ENCODE measurements at places on chromosomes 5 and 9. TPM values are rescaled to one million over a fixed set of nuclear protein-coding genes. Genes with fewer than 3 reads are reported as not detected.

DNA sequence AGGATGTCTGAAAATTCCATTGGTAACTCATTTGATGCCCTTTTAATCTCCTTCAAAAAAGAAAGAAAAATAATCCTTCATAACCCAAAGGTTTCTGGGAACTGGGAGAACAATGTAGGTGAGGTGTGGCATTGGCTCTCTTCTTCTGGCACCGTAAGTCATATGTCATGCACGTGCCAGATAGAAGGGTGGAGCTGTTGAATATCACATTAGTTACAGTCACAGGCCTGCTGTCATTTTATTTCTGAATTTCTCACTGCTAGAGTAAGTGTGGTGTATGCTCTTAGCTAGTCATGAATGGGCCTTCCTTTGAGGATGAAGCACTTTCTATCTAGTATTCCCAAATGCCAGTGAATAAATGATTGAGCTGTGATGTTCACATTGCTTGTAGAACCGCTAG lies 201.8 kb upstream of the SGCD start:
- DNase-seq: no peak

The SPATA9 gene
- 0.36 TPM for total RNA-seq

DNA sequence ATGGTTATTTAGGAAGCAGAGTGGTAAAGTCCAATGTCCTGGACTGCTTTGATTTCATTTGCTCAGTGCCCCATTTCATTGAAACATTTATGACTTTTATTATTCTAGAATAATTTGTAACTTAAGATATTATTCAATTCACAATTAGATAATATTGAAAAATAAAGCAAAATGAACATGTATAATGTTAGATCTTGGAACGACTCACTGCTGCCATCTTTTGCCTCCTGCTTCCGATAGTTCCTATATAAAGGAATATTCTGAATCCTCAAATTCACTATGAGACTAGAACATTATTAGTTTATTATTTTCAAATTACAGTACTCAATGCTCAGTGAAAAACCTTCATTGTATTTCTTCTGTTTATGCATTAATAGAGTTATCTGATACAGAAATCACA lies 2.3 kb upstream of the CTNND2 start:
- DNase-seq: no peak

GRCh38 chr5:140302786-140303639 lies at the start of gene PFDN1:
TSS of gene PFDN1 (minus strand) at chr5:140303101. CDS start at chr5:140303073, 28 bp downstream.
- DNase-seq: peak; percentile 75

The GFPT2 gene
- 2.4 TPM for total RNA-seq

- DNase-seq: no peak
These were observed 91.4 kb upstream of the RANBP6 start for GRCh38 chr9:6106711-6107339.

DNA sequence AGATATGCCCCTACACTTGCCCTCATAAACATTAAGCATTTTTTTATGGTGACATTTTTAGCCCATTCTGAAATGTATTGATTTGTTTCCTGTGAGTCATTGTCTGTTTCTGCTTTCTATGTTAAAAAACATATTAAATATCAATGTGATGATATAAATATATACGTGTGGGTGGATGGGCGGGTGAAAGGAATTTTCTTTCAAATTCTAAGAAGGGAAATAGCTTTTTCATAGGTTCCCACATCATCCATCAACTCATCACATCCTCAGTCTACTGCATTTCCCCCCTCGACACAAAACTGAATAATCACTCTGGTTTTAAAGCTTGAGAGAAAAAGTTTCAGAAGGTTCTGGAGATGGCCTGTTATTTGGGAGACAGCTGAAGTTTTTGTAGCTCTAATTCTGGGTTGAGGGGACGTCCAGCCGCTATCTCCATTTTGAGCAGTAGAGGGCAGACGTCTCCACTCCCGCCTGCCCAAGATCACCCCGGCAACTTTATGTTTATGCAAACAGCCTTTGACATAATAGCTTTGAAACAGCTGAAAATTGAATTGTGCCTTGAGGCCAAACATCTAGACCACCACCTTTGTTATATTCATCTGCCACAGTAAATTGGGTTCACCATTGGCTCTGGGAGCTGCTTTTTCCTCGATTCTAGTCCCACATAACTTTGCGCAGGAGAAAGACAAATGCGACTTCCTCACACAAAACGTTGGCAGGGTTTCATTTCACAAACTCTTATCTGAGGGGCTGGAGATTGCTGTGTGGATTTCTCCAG lies 216.2 kb upstream of the CLINT1 start:
- no peak for DNase-seq

DNA sequence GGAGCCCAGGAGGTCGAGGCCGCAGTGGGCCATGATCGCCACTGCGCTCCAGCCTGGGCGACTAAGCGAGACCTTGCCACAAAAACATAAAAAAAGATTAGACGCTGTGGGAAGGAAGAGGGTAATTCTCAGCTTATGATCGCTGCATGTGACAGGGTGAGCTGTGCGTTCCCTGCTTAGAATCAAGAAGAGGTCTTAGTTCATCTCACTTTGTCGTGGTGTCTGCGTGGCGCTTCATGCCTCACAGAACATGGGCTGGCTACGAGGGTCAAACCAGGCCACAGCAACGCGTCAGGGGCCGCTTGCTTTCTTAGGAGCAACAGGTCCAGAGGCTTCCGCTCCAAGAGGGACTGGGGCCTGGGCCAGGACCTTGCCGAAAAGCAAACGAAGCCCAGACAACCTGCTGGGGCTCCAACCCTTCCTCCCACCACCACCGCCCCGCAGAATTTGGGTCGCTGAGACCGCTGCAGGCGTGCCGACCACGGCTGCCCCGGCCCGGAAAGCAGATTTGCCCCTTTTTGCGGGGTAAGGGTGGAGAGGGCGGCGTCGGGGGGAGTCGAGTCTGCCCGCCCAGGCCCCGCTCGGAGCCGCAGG lies 10.0 kb upstream of the GRIN1 start:
- DNase-seq: no peak

The ADGRD2 gene
- not detected for total RNA-seq

DNA sequence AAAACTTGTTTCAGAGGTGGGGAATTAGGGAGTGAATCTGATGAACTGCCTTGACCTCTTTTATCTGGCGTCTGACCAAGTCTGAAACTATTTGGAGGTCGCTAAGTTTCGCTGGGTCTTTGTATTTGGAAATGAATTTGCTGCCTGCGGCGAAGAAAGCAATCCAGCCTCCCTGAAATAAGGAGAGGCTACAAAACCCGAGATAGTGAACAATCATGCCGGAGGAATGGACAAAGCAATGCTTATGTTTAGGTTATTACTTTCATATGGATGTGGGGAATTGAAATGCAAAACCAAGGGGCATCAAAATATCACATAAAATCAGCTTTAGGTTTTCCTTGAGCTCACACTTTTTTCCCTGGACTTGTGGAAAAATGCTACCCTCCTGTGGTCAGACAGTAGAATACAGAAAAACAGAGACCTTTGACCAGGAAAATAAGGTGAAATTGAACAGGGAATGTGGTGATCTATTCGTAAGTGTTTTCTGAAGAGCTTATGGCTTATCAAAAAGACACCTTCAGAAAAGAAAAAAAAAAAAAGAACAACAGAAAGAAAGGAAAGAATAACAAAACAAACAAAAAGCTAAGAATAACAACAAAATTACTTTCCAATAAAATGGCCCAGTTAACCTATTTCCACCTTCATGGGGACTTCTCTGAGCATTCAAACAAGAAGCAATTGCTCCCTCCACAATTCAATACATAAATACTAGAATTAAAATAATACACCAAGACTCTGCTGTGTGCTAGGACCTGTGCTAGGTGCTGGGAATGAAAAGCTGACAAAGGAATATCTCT lies 68.6 kb upstream of the DPYSL3 start:
- DNase-seq: no peak

GRCh38 chr5:56206126-56206910 lies 26.8 kb downstream of the ANKRD55 start:
- DNase-seq: no peak

GRCh38 chr9:93126825-93127368 lies 7.2 kb downstream of the NINJ1 start:
- no peak for DNase-seq

The LCN2 gene
- 106 TPM for total RNA-seq

GRCh38 chr9:136087741-136088480 lies 7.2 kb downstream of the NACC2 start:
- no peak for DNase-seq

The ELAVL2 gene
- 1.2 TPM for total RNA-seq

- no peak for DNase-seq
These were observed 3.8 kb downstream of the IFNA1 start for GRCh38 chr9:21443849-21444625.

The LEAP2 gene
- total RNA-seq: 0.35 TPM

DNA sequence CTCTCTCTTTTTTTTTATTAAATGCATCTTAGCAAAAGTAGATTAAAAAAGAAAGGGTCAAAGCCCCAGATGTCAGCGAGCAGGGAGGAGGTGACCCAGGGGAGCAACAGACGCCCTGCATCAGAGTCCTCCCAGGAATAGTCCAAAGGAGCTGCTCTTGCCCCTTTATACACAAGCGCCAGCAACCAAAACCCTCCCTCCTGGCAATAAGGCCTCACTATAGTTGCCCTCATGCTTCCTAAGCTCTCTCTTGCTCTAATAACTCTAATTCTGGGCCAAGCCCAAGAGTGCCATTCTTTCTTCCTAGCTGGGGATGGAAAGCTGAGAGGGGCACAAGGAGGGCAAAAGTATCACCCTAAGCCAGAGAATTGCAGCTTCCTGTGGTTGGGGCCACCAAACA lies 26.3 kb downstream of the PCDHGC5 start:
- no peak for DNase-seq

DNA sequence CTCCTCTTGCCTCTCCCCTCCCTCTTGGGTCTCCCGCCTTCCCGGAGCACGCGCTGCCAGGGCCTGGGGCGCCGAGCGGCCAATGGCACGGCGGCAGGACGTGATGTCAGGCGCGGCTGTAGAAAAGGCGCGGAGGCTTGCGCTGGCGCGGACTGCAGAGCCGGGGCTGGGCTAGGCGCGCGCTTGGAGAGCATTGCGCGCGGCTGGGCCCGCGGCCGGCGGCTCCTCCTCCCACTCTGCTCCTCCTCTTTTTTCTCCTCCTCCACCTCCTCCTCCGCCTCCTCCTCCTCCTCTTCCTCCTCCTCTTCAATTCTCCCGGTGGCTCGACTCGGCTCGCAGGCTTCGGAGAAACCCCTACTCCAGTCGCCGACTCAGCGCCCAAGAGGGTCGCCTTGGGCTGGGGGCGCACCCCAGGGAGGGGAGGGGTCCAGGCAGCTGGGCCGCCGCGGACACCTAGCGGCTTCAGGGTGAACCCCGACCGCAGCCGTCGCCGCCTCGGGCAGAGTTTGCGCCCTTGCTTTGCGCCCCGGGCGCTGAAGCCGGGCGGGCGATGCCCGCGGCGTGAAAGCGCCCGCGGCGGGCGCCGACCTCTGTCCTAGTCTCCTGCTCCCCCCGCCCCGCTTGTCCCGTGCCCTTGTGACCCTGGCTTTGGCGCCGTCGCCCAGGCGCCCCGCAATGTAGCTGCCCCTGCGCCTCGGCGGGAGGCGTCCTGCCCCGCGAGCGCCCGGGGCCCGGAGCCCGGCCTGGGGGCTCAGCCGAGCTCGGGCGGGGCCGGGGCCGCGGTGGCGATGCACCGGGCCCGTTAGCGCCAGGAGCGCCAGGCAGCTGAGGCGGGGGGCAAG lies at the start of gene LHX2:
Gene LHX2, plus strand, starts transcription at position 309 of the 842 bp plus-strand sequence. CDS start 581 bp downstream, outside the sequence.
- no peak for DNase-seq

Data from epithelial cell of proximal tubule (primary cell).